ENCODE measurements at places on chromosomes 6 and 20.
A peak's percentile ranks its signal among the peaks of the same experiment; 100 is the strongest.

DNA sequence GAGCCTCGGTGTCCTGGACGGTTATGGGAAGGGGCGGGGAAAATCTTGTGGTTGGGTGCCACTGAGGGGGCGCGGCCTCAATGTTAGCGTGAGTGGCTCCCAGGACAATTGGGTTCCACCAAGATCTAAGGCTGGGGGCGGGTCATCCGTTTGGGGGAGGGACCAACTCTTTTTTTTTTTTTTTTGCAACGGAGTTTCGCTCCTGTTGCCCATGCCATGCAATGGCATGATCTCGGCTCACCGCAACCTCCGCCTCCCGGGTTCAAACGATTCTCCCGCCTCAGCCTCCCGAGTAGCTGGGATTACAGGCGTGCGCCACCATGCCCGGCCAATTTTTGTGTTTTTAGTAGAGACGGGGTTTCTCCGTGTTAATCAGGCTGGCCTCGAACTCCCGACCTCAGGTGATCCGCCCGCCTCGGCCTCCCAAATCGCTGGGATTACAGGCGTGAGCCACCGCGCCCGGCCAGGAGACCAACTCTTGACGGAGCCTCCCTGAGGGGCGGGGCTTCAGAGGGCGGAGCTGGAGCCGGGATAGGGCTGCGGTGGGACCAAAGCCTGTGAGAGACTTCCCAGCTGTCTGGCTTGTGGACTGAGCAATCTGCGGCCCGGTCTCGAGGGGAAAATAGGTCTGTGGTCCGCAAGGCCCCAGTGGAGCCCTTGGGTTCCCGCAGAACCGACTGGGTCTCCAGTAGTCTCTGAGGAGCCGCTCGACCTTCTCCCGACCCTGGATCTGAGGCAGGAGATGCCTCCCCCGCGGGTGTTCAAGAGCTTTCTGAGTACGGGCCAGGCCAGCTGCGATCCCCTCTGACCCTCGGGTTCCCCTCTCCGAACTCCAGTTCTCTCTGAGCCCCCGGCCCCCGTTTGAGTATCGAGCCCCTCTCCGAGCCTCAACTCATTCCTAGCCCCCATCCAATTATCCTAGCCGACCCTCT lies 1.1 kb downstream of the SPAG4 start:
- DNase-seq, result no peak

DNA sequence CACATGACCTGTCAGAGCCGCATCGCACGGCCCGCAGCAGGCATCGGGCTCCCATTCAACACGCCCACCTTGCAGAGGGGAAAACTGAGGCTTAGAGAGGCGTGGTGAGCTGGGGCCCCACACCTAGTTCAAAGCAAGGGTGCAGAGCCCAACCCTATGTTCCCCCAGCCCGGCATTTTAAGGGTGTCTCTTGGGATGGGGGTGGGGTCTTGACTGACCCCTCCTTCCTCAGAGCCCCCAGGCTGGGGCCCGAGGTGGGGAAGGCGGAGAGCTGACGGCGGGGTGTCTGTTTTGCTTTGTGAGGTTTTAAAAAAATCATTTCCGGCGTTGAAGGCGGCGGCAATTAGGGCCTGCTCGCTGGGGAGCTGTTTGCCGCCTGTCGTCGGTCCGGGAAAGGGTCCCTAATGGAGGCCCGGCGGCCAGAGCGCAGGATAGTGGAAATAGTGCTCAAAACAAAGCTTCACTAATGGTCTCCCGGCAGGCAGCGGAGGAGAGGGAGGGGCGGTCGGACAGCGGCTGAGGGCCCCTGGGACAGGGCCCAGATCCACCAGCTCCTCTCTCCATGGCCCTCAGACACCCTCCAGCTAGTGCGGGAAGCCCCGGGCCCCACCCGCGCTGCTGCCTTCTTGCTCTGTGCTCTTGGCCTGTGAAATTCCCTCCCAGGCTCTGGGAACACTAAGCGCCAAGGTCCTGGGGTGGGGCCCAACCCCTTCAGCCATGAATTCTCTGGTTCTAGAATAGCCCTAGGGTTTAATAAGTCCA lies 11.9 kb downstream of the VSTM2L start:
- DNase-seq, result no peak

DNA sequence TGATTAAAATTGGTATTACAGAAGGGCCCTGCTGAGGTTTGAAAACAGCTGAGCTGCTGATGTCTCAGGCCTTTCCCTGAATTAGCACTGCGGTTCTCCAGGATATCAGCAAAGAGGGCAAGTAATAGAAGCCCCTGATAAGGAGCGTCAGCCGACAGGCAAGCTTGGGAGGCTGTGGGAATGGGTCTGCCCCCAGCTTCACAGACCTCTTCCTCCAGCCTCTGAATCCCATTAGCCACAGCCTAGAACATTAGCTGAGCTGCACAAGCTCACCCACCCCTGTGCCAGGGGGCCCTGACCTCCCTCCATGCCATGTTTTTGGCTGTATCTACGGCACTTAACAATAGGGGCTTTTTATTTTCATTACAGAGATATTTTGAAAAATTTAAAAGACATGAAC lies 59.9 kb downstream of the VAPB start:
- DNase-seq, result no peak

DNA sequence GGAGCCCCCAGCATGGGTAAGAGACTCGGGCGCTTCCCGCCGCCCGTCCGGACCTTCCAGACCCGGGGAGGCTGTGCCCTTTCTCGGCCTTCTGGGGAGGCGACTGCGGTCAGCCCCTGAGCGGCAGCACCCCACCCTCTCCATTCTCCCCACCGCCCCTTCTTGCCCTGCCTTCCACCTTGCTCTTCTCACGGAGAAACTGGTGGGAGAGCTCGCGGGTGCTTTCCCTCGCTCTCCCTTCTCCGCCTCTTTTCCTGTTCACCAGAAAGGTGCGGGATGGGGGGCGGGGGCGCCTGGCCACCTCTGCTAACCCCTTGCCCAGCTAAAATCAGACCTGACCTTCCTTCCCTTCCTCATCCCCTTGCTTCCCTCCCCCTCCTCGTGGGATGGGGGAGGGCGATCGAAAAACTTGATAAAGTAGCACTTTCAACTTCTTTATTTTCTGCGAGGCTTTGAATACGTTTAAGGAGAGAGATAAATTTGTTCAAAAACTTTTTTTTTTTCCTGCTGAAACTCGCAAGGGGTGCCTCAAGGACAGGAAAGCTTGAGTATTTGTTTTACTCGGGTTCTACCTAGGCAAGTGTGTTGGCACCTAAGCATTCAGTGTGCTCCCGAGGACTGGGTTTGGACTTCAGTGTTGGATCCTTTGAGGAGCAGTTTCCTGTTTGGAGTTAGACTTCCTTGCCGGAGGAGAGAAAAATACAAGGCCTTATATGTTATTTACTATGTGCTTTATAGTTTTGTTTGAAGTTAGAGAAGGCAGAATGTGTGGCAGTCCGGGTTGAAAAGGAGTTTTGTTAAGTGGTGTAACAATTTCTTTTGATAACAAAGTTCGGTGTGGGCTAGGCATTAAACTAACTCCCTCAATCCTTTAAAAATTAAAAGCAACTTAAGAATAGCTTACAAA lies 897 bp downstream of the CD2AP start:
- no peak for DNase-seq

GRCh38 chr6:50707652-50708300 lies 5.5 kb upstream of the TFAP2D start:
- DNase-seq, result no peak

DNA sequence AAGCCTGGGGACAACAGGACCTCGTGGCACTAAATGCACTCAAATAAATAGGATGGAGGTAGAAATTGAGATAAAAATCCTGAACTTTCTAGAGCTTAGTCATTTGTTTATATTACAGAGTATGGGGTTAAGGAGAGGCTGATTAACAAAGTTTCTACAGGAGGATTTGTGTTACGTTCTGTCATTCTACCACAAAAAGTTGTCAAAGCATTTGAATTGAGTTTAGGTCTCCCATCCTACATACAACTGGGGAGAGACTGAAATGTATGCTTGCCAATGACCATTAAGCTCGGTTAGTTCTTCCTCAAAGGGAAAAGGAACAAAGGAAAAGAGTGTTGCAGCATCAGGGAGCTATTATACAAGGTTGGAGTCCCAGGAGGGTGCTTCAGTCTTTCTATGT lies 597.9 kb downstream of the COL12A1 start:
- DNase-seq, result no peak

GRCh38 chr20:44437497-44437896 lies 38.2 kb upstream of the TTPAL start:
- DNase-seq, result no peak

GRCh38 chr6:10582774-10583508 lies 61.8 kb downstream of the GCNT2 start:
- no peak for DNase-seq

- no peak for DNase-seq
Measured at GRCh38 chr6:87029711-87030314, 65.1 kb downstream of the CGA start.

DNA sequence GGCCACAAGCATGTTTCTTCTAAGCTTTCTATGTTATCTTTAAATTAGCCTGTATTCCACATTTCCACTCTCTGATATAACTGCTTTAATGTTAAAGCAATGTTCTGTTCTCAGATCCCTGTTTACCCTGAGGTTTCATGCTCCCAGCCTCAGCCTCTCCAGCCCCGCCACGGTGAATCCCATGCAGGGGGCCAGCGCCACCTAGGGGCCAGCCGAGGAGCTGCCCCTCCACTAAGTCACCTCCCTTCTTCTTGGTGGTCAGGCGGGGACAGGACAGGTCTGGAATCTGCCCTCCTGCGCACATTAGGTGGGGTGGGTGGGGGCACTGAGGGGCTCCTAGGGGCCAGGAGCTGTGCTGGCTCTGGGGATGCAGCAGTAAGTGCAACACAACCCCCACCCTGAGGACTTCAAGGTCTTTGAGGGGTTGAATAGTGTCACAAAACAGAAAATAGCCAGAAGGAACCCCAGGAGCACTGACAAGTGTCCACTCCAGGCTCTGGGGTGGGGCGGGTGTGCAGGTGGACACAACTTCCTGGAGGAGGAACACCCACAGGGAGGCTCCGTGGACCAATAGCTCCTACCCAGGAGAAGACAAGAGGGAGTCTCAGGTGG lies 61.6 kb downstream of the RAB44 start:
- peak; percentile 55 for DNase-seq

DNA sequence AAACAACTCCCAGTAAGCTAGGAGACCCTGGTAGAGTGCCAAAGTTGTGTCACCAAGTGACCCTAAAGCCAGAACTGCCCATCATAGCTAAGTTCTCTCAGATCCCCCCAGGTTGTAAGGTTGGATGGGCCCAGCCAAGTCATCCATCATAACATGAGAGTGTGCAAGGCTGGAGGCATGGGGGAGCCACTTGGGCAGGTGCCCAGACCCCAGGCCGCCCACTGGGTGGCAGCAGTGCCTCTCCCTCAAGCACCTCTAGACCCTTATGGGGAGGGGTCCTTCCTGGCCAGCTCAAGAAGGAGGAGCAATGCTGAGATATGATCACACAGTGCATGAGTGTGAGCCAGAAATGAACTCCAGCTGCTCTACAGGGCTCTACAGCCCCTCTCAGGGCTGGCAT lies 154.5 kb downstream of the MYLK4 start:
- no peak for DNase-seq

GRCh38 chr6:29631860-29632731 lies 887 bp downstream of the GABBR1 start:
- peak; percentile 30 for DNase-seq

DNA sequence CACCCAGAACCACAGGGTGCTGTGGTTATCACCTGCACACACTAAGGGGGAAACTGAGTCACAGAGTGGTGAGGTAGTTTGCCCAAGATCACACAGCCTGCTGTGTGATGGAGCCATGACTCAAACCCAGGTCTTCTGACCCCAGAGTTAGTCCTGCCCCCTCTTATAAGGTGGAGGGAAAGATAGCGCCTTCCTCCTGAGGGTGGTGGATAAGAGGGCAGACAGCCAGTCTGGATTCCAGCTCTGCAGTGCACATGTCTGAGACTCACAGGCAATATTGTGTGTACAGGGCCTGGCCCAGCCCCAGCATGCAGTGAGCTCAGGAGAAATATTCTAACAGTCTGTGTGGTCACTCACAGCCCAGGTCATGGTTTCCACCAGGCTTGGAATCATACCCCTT lies 393.7 kb downstream of the CDH4 start:
- DNase-seq, result no peak

DNA sequence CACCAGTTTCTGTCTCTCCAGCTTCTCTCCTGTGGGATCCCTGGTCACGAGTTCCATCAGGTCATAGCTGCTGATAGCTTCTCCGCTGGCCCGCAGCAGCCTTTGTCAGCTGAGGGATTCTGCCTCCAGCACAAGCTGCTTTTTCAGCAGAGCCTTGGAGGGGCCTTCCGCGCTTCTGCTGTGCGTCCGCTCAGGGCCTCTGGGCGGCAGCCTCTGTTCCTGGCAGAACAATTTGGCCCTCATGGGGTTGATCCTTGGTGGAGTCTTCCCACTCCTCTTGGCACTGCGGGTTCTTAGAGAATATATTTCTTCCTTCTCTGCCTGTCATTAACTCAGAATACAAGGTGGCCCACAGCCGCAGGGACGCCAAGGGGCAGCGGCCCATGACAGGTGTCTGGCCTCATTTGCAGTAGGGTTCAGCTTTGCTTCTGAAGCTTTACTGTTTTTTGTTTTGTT lies 158.8 kb downstream of the DTNBP1 start:
- DNase-seq, result no peak

DNA sequence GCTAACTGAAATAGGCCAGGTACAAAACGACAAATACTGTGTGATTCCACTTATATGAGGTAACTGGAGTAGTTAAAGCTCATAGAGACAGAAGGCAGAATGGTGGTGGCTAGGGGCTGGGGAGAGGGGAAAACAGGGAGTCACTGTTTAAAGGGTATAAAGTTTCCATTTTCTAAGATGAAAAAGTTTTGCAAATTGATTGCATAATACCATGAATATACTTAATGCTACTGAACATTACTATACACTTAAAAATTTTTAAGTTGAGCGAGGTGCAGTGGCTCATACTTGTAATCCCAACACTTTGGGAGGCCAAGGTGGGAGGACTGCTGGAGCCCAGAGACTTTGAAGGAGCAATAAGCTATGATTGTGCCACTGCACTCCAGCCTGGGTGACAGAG lies 138.6 kb upstream of the ARID1B start:
- no peak for DNase-seq

GRCh38 chr6:21220271-21220987 lies 373.1 kb upstream of the SOX4 start:
- no peak for DNase-seq

GRCh38 chr6:100185615-100186014 lies 191.6 kb upstream of the MCHR2 start:
- DNase-seq, result no peak

GRCh38 chr20:25205277-25206062 lies 10.0 kb downstream of the ENTPD6 start:
- no peak for DNase-seq

DNA sequence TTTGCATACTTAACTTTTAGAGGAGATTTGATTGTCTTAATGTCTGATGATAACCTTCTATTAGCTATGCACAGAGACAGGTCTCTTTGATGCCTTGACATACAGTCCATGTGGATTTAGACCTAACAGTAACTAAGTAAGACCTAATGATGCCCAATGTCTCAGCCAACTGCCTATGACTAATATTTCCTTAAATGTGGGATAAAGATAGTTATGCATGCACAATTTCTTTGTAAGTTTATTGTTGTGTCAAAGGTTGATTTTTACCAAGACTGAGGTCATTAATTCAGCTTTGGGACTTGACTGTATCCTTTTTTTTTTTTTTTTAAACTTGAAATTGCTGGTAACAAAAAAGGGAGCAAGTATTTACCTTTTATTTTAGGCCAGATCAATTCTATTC lies 450.0 kb downstream of the HAO1 start:
- no peak for DNase-seq

- DNase-seq, result no peak
Measured at GRCh38 chr6:50986319-50986718, 167.6 kb downstream of the TFAP2B start.

All from stimulated activated CD8-positive, alpha-beta memory T cell treated with anti-CD3 and anti-CD28 coated beads, Interleukin-7, amount 100 ng/mL, for 4 hours (primary cell).